ENCODE measurements at places on chromosomes 2 and 18.

DNA sequence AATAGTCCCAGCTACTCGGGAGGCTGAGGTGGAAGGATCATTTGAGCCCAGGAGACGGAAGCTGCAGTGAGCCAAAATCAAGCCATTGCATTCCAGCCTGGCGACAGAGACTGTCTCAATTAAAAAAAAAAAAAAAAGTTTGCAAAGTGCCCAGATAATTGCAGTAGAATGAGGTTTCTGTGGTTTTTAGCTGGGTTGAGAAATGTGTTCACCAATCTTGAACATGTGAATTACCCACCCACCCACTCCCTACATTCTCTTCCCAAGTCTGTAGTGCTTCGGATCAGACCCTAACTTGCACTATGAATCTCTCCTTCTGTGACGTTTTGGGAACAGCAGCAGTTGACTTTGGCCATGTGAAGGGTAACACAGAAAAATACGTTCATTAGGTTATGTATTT lies 247.3 kb downstream of the PTGR3 start:
- DNase-seq = no peak

- no peak for DNase-seq
Observed at GRCh38 chr2:184178229-184178628, 420.1 kb upstream of the ZNF804A start.

DNA sequence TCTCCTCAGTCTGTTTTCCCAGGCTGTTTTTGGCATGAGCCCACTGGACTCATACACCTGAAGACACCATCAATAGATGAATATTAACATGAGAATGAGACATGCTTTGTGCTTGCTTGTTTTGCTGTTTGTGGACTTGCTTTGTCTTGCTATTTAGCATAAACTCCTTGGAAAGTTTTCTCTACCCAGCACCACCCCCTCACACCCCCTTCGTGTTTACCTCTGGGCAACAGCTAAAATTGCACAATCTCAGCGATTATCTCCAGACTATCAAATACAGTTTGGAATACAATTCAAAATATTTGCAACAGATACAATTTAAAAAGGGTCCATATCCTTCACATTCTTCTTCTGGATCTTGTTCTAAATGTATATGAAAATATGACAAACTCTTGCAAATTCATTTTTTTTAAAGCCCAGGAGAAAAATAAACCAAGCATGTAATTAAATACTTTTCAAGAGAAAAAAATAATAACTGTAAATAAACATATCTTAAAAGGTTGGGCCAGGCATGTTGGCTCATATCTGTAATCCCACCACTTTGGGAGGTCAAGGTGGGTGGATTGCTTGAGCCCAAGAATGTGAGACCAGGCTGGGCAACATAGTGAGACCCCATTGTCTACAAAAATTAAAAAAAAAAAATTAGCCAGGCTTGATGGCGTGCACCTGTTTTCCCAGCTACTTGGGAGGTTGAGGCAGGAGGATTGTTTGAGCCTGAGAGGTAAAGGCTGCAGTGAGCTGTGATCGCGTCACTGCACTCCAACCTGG lies 32.3 kb upstream of the PMAIP1 start:
- no peak for DNase-seq

GRCh38 chr18:76209597-76209996 lies 285.4 kb downstream of the ZNF516 start:
- no peak for DNase-seq

GRCh38 chr2:70664525-70664924 lies 103.5 kb downstream of the ADD2 start:
- no peak for DNase-seq

- no peak for DNase-seq
Observed at GRCh38 chr2:238030422-238031155, 30.2 kb upstream of the SCLY start.

- DNase-seq = no peak
Observed at GRCh38 chr2:152336854-152337510, 2.0 kb downstream of the FMNL2 start.

GRCh38 chr2:170509452-170510193 lies 205.5 kb upstream of the SP5 start:
- DNase-seq = no peak

DNA sequence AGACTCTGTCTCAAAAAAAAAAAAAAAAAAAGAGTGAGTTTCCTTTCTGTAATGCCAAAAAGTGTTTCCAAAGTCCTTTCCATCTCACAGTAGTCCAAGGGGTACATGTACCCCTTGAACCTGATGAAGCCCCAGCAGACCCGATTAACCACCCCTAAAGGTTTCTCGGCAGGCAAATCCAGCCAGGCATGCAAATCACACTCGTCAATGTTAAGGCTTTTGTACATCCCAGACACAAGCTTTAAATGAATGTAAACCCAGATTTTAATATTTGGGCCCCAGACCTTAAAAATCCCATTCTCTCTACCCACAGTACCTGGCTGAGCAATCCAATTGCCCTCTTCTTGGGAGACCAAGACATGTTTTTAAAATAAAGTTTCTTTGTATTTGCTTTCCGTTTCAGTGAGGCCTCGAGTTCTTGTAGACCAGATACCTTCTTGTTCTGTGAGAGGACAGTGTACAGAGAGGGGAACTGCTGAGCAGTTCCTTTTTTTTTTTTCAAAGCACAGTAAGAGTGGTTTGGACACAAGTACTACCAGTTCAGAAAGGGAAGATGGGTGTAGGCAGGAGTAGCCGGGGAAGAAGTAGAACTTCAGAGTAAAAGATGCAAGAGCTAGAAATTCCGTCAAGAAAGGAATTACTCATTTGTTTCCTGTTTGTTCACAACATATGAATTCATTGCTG lies at the start of gene NLRC4:
Gene NLRC4, minus strand, starts transcription at position 465 of the 684 bp plus-strand sequence. CDS start 8,111 bp downstream, outside the sequence.
- no peak for DNase-seq

DNA sequence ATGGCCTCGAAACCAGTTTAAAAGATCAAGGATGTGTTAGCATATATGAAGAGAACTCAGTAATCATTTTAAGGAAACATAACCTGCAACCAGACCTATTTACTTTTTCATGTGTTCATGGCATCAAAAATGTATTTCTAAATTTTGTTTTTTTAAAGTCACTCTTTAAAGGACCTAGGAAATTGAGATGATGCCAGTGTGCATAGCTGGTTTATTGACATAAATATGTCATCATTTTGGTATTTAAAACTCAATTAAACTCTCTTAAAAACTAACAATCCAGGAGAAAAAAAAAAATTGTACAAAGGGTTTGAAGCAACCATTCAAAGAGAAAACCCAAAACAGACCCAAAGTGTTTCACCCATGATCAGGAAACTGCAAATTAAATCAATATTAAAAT lies 198.9 kb upstream of the RND3 start:
- DNase-seq = no peak

DNA sequence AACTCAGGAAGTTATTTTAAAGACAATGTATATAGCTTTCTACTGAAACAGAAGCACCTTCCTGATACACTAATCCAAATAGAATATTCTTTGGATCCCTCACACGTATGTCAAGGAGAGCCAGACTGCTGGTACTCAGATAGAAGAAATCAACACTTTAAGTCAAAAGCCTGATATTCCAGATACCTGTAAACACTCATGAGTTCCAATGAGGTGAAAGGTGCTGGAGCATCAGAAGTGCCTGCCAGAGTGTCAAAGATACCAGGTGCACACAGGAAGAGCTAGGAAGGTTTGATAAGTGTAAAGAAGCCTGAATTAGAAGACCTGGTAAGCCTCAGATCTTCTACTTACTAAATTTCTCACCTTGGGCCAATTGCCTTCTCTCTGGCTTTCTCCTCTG lies 226.3 kb upstream of the SP5 start:
- no peak for DNase-seq
